ENCODE measurements at places on chromosomes 7 and 10.

- no peak for DNase-seq
These were observed 8.2 kb upstream of the ERVW-1 start for GRCh38 chr7:92485974-92486373.

- DNase-seq = no peak
These were observed 117.9 kb downstream of the NKX6-2 start for GRCh38 chr10:132668048-132668394.

GRCh38 chr10:12196531-12197211, 683 bp downstream of the CDC123 start:
- no peak for DNase-seq

GRCh38 chr7:105808703-105809590, 67.5 kb downstream of the ATXN7L1 start:
- peak; percentile 18 for DNase-seq

DNA sequence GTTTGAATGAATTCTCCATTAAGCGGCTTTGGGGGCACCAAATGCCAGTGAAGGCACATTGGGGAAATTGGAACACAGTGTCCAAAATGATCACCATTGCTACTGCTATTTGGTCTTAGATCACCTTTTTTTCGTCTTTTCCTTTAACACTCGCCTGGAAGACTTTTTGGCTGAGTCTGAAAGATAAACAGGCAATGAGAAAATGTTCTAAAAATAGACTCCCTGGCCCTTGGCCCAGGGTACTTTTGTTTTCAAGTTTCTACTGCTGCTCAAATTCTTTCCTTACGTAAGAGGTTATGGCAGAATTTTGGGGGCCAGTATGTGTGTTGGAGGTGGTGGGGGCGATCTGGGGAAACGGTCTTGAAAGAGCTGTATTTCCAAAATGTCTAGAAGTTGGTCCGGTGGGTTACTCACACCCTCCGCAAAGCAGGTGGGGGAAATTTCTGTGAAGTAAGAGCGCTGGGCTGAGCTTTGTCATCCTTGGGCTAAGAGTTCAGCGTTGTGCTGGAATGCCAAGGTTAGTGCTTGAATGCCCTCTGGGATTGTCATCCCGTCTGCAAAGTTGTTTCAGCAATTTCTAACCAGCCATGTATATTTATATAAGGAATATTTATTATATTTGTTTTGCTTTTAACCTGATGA, 1.3 kb upstream of the ITPRIP start:
- DNase-seq = no peak

DNA sequence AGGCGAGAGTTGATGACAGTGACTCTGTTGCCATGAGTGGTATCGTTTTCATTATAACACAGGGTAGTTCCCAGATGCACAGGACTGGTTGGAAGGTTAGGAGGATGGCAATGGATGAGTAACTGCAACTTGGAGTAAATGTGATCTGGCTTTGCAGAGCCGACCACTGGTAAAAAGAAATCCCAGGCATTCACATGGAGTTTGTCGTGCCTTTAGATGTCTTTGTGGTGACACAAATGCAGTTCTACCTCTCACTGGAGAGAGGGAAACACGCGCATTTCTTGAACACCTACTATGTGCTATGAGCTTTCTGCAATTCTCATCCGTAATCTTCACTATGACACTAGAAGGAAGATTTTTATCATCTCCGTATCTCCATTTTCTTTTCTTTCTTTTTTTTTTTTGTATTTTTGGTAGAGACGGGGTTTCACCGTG, 1.7 kb upstream of the MNX1 start:
- no peak for DNase-seq

DNA sequence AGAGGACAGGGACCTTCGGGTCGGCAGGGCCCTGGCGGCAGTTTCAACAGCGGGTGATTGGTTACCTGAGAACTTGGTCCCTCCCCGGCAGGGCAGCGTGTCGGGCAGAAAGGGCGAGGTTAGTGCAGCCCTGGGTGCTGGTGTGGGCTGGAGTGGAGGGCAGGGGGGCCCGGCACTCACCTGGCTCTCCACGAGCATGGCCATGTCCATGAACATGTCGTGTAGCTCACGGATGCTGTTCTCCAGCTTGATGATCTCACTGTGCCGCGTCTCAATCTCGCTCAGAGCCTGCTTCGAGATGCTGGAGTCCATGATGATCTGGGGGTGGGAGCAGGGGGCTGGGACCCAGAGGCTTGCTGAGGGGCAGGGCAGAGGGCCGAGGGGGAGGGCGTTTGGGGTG, 16.8 kb downstream of the STX1A start:
- no peak for DNase-seq

GRCh38 chr7:67343572-67343971, 346.9 kb downstream of the TYW1 start:
- DNase-seq = no peak

DNA sequence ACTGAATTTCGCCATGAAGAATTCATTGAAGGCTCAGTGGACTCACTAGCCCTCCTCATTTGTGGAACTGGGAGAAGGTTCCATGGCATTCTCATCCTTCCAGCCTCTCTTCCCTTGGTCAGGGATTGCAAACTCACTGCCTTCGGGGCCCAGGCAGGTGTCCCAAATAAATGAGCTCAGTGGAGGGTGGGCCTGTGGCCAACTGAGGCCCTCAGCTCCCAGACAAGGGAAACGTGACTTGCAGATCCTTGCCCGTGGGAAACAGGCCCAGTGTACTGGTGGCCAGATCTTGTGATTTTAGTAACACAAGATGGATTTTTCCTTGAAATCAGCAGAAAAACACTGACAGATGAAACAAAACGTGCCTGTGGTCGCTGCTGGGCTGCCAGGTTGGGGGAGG, 168.7 kb upstream of the CTBP2 start:
- no peak for DNase-seq

- no peak for DNase-seq
These were observed 470.7 kb upstream of the AKR1E2 start for GRCh38 chr10:4355350-4355749.

- no peak for DNase-seq
These were observed 41.1 kb upstream of the TUBB8 start for GRCh38 chr10:90161-90560.
